Spinal cord (tissue), 10 donors: ENCODE measurements at places on chromosomes 11 and 22.

DNA sequence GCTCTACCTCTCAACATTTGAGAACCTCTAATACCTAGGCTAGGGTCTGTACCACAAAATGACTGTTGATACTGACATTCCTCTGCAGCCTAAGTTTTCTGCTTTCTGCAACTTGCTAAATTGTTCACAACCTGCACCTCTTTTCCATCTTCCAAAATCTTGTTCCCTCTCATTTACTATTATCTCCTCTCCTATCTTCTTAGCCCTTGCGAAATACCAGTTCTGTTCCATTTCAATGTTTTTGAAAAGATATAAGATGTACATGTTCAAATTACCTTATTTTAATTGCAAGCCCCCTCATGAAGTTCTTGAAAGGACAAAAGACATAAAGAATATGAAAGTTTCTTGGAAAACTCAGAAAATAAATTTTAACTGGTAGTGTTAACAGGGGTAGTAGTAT lies 72.3 kb downstream of the FAM168A start:
- no peak for DNase-seq

DNA sequence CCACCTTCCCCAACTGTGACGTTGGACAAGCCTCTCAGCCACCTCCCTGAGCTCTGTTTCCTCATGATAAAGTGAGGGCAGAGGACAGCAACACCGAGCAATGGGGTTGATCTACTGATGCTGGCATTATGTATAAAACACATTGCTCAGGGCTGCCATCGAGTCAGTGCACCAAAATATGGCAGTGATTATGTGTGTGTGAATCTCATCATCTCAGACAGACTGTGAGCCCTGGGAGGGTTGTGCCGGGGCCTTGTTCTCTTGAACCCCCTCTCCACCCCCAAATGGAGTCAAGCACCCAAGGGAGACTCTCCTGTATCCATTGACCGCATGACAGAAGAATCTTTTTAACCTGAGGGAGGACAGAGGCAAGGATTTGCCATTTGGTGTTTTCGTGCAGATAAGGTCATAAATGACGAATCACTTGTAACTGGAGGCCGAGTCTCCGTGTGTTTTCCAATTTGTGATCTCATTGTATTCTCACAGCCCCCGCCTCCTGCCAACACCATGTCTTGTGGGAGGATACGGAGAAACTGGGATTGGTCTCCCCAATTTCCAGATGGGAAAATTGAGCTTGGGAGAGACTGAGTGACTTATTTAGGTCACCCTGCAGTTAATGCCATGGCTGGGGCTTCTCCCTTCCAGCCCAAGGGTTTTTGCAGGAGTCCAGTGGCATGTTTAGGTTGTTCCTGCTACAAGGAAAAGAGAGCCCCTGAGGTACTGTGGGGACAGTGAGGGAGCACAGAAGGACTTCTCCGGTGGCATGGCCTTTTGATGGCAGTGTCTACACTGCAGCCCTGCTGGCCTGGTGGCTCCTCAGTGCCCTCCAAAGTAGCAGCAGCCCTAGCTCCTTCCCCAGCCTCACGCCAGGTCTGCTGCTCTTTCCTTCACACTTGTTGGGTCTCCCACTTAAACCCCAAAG lies 52.4 kb downstream of the CHRDL2 start:
- DNase-seq = no peak

- no peak for DNase-seq
Measured at GRCh38 chr11:59849129-59849528, 3.8 kb upstream of the CBLIF start.

- DNase-seq = no peak
Measured at GRCh38 chr11:120569861-120570260, 58.3 kb downstream of the GRIK4 start.

DNA sequence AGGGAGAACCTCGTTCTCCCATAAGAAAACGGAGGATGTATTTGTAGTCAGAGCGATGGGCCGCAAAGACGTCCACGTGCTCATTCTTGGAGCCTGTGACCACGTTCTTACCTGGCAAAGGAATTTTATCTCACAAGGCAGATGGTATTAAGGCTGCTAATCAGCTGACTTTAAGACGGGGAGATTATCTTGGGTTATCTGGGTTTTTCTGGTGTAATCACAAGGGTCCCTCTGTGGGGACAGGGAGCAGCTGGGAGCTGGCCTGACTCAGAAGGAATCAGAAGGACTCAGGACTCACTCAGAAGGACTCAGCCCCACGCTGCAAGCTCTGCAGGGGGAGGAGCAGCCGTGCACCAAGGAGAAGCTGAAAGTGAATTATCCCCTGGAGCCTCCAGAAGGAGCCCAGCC lies 7.5 kb upstream of the SIGIRR start:
- no peak for DNase-seq

DNA sequence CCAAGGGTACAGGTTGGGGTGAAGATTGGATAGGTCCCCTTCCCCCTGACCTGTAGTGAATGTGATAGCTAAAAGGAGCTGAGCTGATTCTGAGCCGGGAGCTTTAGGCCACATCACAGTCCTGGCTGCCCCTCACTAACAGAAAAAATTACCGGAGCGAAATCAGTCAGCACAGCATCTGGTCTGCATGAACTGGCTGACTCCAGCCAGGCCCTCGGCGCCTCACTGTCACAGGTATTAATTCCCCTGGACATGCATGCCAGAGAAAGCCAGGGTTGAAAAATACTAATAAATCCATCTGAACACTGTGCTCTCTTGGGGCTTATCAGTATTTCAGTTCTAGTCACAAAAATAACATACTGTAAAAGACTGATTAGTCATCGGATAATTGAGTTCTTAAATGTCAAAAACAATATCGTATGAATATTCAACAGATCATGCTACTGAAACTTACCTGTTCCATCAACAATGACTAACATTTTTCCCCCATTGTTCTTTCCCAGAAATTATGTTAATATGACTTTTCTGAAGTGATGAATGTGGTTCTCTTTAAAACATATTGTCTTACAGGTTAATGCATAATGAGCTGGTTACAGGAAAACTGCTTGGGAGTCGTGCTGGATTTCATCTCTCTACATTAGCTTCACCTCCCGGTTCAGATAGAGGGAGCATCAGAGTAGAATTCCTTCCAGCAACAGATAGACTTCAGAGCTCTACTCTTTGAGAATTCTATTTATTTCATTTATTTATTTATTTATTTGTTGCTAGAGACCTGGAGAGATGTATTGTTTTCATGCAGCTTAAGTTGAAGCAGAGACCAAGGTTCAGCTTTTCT lies 387.7 kb downstream of the NXPE2 start:
- no peak for DNase-seq

DNA sequence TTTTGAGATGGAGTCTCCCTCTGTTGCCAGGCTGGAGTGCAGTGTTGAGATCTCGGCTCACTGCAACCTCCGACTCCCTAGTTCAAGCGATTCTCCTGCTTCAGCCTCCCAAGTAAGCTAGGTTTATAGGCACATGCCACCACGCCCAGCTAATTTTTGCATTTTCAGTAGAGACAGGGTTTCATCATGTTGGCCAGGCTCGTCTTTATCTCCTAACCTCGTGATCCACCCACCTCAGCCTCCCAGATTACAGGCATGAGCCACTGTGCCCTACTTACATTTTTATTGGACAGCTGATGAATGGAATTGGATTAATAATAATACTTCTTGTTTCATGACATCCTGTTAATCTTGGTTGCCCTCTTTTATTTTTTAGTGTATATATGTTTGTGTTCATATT lies 3.0 kb upstream of the MRGPRD start:
- no peak for DNase-seq

DNA sequence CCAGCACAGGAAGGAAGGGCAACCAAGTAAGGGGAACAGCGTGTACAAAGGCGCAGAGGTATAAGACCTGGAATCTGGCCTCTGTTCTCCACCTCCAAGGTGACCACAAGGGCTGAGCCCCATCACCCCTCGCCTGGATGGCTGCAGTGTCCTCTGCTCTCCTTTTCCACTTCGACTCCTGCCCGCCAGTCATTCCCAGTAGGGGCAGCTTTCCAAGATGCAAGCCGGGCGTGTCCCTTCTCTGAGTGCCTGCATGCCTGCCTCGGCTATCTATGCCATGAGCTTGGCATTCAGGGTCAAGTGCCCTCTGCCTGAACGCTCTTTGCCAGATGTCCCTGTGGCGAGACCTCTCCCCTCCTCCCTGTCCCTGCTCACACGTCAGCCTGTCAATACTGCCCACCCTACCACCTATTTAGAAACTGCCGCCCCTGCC lies 17.0 kb downstream of the FADS3 start:
- DNase-seq = no peak

- DNase-seq = no peak
Measured at GRCh38 chr11:487571-488021, 19.4 kb downstream of the RNH1 start.

- no peak for DNase-seq
Measured at GRCh38 chr11:112398798-112399478, 138.3 kb upstream of the PLET1 start.

DNA sequence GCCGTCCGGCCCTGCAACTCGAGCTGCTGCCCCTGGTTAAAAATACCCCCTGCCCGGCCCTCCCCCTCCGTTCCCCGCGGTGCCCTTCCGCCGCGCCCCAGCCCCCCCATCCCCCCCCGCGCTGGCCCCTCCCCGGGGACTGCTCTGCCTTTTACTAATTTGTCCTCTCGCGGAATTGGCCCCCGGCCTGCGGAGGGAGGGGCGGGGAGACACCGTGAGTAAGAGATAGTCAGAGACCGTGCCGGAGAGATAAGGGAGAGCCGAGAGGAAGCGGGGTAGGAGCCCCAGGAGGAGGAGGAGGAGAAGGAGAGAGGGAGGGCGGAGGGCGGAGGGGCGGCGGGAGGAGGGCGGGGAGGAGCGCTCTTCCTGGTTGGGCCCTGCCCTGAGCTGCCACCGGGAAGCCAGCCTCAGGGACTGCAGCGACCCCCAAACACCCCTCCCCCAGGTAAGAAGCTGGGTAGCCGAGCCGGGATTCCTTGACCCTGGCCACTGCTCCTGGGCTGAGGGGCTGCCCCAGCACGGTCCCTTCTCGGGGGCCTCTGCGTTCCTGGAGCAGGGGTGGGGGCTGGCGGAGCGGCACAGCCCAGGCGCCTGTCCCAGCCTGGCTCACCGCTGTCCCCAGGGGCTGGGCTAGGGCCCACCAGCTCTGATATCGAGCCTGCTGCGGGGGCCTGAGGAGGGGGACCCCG lies at the start of gene CAPN1:
Gene CAPN1, plus strand, starts transcription at position 360 of the 689 bp plus-strand sequence. CDS start 774 bp downstream, outside the sequence.
- DNase-seq = no peak

- DNase-seq = no peak
Measured at GRCh38 chr11:93542811-93543229, 371 bp downstream of the SMCO4 start.

DNA sequence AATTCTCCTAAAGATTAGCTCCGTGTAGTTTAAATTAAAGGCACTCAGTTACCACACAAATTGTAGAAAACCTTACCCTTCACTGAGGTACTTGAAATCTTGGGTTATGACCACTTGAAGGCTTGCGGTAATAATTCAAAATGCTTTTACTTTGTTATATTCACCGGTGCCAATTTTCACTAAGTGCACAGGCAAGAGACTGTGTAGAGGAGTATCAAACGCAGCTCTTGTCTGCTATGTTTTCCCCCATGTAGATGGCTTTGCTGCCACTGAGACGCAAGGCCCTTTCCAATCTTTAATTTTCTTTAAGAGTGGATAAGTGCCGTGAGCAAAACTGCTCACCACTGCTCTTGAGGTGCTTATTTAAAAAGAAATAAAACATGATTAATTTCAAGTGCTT lies 155.8 kb downstream of the CADM1 start:
- no peak for DNase-seq

GRCh38 chr11:118918686-118919280 lies 6.9 kb downstream of the BCL9L start:
- no peak for DNase-seq

DNA sequence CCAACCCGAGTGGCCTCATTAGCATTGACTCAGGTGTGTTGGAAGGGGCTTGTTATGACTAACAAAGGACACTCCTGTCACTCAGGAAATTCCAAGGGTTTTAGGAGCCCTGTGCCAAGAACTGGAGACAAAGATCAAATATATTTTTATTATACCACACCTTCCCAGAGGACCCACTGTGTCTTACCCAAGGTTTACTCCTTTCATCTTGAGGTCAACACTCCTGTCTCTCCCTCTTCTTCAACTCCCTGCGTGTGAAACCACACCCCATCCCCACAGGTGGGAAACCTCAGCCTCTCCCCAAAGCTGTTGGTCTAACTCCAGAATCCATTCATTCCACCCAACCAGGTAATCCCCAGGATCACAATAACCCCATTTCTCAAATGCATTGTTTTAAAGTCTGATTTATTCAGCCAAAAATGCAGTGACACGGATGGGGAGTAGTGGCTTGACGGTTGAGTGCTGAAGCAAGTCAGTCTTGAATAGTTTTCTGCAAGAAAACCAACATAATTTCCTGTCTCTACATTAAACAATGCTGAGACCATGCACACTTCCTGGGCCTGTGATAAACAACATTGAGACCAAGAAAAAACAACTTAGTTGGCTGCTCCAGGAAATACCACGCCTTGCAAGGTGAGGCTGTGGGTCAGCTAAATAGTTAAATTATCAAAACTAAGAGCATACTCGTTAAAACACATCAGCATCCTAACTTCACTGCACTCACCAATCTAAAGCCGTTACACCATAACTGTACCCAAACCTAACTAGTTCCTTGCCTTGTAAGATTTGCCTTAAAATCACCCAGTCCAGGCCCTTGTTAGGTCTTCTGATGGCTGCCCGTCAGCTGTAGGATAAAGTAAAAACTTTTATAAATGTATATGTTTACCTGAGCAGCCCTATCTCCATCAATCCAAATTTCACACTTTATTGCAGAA lies 38.5 kb upstream of the SPON1 start:
- DNase-seq = no peak

DNA sequence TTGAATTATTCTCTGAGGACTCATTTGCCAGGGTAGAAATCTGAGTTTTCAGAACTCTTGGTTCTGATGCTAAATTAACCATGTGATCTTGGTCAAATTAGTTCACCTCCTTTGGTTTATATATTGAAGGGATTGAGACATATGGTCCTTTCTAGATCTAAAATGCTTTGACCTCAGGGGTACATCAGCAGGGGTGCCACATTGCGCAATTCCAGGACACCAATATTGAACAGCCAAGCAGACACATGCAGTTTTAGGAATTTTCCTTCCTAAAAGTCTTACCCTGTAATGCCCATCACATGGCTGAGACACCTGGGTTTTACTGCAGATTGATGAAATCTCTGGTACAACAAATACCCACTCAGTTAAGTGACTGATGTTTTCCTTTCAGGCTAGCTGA lies 254.4 kb upstream of the NCAM1 start:
- no peak for DNase-seq

- DNase-seq = no peak
Measured at GRCh38 chr11:65363770-65364169, 9.2 kb downstream of the TIGD3 start.

GRCh38 chr11:33970984-33971466 lies 79.1 kb upstream of the LMO2 start:
- no peak for DNase-seq

- DNase-seq = no peak
Measured at GRCh38 chr22:37898441-37899181, 7.5 kb upstream of the MICALL1 start.

DNA sequence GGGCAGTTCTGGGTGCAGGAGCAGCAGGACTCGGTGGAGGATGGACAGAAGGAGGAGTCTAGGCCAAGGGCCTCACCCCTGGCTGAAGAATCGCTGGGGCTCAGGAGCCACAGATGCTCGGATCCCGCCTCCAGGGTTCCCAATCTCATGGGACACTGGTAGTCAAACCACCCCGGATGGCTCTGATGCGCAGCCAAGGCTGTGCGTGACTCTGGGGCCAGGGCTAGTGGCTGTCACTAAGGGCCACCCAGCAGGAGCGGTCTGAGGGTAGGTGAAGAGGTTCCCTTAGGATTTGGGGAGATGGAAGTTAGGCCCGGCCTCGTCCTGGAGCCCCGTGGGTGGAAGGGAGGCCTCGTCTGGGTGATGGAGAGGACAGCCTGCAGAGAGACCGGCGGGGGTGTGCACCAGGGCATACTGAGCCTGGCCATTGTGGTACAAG lies 300.6 kb downstream of the TBC1D22A start:
- no peak for DNase-seq

GRCh38 chr11:12269446-12270214 lies 107.7 kb upstream of the PARVA start:
- DNase-seq = no peak
